NCI-H2081 treated with DMSO at 0.1 percent for 48 hours (cell line): ENCODE measurements at places on chromosomes 5 and 9.

DNA sequence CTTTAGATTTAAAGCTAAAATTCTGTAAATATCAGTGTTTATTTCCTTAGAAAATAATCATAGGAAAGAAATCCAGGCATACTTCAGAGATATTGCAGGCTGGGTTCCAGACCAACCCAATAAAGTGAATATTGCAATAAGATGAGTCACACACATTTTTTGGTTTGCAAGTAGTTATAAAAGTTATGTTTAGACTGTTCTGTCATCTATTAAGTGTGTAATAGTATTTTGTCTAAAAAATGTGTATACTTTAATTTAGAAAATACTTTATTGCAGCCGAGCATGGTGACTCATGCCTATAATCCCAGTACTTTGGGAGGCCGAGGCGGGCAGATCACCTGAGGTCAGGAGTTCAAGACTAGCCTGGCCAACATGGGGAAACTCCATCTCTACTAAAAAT, 6.9 kb upstream of the RIC1 start:
- no peak for DNase-seq

- no peak for DNase-seq
Observed at GRCh38 chr9:105621001-105621400, 41.3 kb upstream of the TAL2 start.

DNA sequence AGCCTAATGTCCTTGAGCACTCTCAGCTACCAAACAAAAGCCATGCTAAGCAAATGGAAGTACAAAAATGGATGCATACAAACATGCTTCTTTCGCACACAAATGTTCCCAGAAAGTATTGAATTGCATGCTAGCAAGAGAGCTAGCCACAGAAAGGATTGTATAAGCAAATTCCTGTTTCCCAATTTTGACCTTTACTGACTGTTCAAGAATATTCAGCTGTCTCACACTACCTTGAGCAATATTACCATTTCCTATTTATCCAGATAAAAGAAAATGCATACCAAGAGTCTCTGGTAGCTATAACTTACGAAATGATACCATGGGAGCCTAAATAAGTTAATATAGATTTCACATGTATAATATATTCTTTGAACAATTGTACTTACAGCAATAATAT, 264.6 kb downstream of the TMEM167A start:
- DNase-seq: no peak

- DNase-seq: no peak
Observed at GRCh38 chr5:91898898-91899297, 515.8 kb upstream of the ARRDC3 start.

GRCh38 chr5:150945486-150945885, 40.7 kb upstream of the ZNF300 start:
- DNase-seq: no peak

GRCh38 chr9:109251080-109251775, 69.6 kb downstream of the EPB41L4B start:
- DNase-seq: peak; percentile 95
